CD4-positive, alpha-beta T cell treated with Interferon alpha-2 for 1 hour (primary cell): ENCODE measurements at places on chromosomes 1 and 21.
A peak's percentile ranks its signal among the peaks of the same experiment; 100 is the strongest.

DNA sequence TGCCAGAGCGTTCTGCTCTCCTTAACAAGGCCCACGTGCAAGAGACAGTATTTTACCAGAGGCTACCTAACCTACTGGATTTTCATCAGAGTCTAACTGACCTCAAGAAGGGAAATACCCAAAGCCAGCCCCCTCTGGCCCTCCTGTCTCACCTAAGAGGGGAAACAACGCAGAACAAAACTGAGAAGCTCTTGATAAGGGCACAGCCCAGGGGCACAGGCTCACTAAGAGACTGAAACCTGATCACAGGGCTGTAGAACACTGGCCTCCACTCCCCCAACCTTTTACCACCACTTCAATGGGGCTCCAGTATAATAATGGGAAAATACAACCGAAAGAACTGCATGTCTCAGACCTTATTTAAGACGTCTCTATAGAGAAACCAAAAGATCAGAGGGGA, 449.5 kb upstream of the CAMK1G start:
- no peak for DNase-seq

DNA sequence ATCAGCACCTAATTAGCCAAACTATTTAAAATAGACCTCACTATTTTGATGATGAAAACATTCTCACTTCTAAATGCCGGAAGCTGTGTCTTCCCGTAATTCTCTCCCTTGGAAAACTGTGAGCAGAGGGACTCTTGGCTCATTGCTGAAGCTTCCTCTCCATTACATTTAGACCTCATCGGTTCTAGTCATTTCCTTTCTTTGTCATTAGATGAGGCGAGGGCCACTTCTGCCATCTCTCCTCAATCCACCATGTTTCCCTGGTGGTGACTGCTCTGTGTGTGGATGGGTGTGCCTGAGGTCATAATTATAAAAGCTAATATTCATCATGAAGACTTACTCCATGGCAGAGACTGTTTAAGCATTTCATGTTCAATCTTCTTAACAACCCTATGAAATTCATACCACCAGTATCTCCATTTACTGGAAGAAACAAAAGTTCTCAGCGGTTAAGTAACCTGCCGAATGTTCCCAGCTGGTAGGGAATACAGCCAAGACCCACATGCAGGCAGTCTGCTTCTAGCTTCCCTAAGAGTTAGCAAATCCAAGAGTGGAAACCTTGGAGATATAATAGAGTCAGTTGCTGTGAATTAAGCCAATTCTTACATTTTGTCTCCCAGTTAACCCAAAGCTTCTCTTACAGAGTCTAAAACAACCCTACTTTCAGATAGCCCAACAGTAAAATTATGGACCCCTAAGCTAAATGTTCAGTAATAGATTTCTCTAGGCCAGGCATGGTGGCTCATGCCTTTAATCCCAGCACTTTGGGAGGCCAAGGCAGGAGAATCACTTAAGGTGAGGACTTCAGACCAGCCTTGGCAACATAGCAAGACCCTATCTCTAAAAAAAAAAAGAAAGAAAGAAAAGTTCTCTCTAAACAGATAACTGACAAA, 156.2 kb downstream of the ZBTB18 start:
- no peak for DNase-seq

DNA sequence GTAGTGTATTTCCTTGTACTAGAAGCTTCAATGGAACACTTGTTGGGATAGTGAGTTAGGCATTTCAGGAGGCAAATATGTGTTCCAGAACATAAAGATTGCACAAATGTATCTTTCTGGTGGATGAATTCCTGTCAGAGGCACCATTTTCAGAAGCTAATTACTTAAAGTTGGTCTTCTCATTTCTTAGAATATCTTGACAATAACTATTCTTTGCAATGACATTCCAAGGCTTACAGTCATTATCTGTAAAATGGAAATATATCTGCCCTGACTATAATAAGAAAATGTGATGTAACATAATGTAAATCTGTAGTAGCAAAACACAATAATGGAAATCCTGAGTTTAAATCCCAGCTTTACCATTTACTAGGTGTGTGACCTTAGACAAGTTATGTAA, 2.7 kb downstream of the VCAM1 start:
- DNase-seq: no peak

DNA sequence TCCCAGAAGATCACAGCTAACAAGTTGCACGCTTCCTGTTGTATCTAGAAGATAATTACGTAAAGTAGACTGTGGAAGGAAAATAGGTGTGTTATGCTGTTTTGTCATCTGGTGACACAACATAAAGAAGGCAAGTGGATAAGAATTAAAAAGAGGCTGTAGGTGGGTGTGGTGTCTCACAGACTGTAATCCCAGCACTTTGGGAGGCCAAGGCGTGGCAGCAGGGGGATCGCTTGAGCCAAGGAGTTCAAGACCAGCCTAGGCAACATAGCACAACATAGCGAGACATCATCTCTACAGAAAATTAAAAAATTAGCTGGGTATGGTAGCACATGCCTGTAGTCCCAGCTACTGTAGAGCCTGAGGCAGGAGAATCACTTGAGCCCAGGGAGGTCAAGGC, 17.9 kb upstream of the ZNF281 start:
- no peak for DNase-seq

GRCh38 chr1:147062956-147063355, 109.3 kb downstream of the PRKAB2 start:
- no peak for DNase-seq

GRCh38 chr1:20194757-20195461, 8.6 kb upstream of the PLA2G2C start:
- peak; percentile 64 for DNase-seq

- DNase-seq: no peak
Observed at GRCh38 chr21:41604583-41605041, 96.7 kb upstream of the TMPRSS2 start.

DNA sequence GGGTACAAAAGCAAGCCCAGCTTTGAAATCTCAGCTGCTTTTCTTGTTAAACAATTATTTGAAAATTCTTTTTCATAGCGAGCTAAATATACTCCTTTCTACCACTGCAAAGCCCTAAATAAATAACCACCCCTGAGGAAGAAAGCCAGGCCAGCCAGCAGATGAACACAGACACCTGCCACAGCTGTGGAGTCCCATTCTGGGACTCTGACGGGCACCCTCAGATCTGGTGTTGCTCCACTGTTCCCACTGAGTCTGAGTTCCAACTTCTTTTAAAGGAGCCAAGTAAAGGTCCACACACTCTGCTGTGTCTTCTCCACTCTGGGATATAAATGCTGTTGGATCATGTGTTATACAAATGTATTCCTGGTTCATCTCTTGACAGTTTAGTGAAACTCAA, 77.6 kb upstream of the COA6 start:
- no peak for DNase-seq

- no peak for DNase-seq
Observed at GRCh38 chr1:194731025-194731424, 1544.6 kb upstream of the B3GALT2 start.

DNA sequence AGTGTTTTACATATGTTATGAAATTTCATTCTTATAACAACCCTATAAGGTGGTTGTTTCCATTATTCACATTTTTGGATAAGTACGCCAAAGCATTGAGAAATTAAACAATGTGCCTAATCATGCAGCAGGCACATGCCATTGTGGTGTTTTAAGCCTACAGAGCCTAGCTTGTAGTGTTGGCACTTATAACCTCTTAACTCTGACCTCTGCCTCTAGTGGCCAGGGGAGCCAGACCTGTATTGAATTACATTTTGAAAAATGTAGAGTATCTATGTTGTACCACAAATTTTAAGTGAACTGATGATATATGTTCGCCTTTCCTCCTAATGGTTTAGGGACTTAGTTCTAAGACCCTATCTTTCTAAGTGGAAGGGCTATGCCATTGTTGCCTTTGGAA, 61.0 kb downstream of the KCNK2 start:
- no peak for DNase-seq

DNA sequence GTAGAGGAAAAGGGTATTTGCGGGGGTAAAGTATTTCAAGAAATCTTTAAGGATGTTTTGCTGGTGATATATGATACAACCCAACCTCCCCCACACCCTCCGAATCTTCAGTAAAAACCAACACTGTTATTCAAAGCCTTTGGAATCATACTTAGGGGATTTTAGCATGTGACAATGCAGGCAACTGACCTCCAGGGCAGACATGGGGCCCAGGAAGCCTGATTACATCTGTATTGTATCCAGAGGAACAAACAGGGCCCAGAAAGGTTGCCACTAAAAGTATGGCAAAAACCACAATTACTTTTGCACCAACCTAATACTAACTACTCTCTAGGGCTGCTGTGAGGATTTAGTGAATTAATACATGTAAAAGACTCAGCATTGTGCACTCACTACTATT, 43.9 kb upstream of the CNN3 start:
- no peak for DNase-seq

DNA sequence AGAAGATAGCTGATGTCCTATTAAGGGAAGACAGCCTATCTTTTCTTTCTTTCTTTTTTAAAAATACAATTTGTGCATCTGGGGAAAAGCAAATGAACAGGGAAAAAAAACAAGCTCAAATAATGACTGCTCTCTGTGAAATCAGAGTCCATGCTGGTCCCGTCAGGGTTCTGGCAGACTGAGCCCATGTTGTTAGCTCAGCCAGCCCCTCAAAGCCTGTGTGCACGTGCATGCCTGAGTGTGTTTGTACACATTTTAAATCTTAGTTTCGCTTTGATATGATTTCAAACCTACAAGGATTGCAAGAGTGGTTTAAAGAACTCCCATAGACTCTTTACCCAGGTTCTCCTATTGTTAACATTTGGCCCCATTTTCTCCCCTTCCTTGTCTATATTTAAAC, 231.8 kb upstream of the GREM2 start:
- DNase-seq: no peak

GRCh38 chr1:22971611-22972405, 858 bp downstream of the LACTBL1 start:
- no peak for DNase-seq

- no peak for DNase-seq
Observed at GRCh38 chr1:189237008-189237407, 1240.7 kb downstream of the BRINP3 start.

DNA sequence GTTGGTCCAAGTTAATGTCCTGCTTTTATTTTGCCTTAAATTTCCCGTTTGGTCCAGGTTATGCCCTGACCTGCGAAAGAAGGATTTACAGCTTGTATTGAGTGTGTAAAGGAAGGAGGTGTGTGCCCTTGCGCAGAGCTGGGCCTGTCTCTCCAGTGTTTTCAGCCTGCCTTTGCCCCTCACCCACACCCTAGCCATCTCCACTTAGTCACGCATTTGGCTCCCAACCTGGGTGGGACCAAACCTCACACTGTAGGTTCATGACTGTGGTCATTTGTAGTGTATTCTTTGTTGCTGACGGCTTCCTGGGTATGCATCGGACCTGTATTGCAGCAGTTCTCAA, 572 bp upstream of the SRSF10 start:
- DNase-seq: no peak

- DNase-seq: no peak
Observed at GRCh38 chr1:34290831-34291230, 114.1 kb downstream of the C1orf94 start.

- DNase-seq: no peak
Observed at GRCh38 chr1:89673251-89673650, 40.3 kb downstream of the LRRC8C start.

- DNase-seq: no peak
Observed at GRCh38 chr1:233614173-233614742, 352 bp downstream of the KCNK1 start.

GRCh38 chr21:42844411-42845113, 34.8 kb downstream of the WDR4 start:
- no peak for DNase-seq

- DNase-seq: no peak
Observed at GRCh38 chr1:27192039-27192529, 37.2 kb upstream of the SLC9A1 start.

GRCh38 chr1:69611316-69611715, 43.6 kb downstream of the LRRC7 start:
- no peak for DNase-seq

GRCh38 chr1:203598752-203599151, 27.9 kb upstream of the ATP2B4 start:
- no peak for DNase-seq

DNA sequence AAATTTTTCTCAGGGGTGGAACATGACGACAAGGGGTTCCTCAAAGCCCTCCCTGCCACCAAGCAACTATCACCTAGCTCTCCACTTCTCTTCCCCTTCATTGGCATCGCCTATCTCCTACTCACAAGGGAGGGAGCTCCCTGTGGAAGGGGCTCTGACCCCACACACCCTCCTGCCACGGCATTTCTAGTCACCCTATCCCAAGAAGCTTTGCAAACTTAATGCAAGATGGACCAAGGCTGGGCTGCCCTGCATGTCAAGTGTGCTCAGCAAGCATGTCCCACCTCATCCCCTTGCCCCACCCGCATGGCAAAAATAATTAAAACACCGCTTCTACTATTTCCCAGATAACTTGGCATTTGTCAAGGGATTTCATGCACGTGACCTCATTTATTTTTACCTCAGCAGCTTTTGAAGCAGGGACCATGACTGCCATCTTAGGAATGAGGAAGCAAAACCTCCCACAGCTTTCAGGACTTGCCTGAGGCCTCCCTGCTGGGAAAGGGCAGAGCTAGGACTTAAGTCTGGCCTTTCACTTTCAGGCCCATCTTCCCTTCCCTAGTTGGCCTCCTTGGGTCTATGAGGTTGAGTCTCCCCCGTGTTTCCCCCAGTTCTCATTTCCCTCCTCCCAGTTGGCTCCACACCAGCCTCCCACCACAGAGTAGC, 161.3 kb downstream of the TSEN15 start:
- DNase-seq: no peak

GRCh38 chr1:96474985-96475743, 246.4 kb upstream of the PTBP2 start:
- DNase-seq: no peak

DNA sequence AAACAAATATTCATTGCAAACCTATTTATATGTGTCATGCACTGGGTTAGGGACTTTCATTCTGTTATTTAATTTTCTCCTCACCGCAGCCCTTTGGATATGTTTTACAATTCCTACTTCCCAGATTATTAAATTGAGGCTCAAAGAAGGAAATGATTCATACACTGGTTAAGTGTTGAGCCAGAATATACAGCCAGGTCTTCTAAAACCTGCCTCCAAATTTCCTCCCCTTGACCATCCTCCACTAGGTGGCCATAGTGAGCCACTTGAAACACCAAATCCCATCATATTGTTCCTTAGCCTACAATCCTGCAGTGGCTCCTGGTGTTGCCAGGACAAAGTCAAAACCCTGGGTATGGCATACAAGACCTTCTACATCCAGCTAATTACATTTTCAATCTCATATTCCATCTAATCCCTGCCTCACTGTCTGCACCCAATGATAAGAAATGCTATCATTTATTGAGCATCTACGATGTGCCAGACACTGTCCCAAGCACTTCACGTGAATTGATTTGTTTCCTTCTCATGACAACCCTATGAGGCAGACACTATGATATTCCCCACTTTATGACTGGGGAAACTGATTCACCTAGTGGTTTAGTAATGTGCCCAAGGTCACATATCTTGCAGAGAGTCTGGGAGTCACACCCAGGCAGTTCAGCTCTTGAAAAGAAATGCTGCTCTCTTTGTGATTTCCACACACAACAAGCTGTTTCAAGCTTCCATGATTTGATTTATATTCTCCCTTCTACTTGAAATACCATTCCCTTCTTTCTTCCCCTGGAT, 23.6 kb upstream of the KIRREL1 start:
- no peak for DNase-seq

- DNase-seq: no peak
Observed at GRCh38 chr1:110403805-110404204, 3.7 kb downstream of the LAMTOR5 start.

- DNase-seq: peak; percentile 46
Observed at GRCh38 chr1:48750109-48750508, 26.6 kb downstream of the BEND5 start.
